ENCODE measurements at places on chromosomes 4 and X.

- no peak for DNase-seq
Observed at GRCh38 chr4:39626261-39626660, 12.4 kb downstream of the SMIM14 start.

- DNase-seq, result no peak
Observed at GRCh38 chr4:181688432-181688831, 554.8 kb upstream of the TENM3 start.

- no peak for DNase-seq
Observed at GRCh38 chr4:163523791-163524365, 29.4 kb downstream of the TMA16 start.

GRCh38 chr4:53790286-53790685 is 199.0 kb upstream of the LNX1 start:
- no peak for DNase-seq

DNA sequence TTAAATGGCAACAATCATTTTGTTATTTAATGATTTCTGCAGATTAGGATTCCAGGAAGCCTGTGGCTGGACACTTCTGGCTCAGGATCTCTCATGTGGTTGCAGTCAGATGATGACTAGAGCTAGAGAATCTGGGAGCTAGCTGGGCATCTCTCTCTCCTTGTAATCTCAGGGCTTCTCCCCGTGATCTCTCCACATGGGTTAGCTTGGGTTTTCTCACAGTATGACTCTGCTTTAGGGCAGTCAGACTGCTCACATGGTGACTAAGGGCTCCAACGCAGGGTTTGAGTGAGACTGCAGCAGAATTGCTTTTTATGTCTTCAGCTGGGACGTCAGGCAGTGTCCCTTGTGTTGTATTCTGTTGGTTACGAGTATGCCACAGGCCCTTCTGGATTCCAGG is 361.4 kb downstream of the CBLL2 start:
- no peak for DNase-seq

- DNase-seq, result no peak
Observed at GRCh38 chr4:8516061-8516573, 64.1 kb upstream of the GPR78 start.

DNA sequence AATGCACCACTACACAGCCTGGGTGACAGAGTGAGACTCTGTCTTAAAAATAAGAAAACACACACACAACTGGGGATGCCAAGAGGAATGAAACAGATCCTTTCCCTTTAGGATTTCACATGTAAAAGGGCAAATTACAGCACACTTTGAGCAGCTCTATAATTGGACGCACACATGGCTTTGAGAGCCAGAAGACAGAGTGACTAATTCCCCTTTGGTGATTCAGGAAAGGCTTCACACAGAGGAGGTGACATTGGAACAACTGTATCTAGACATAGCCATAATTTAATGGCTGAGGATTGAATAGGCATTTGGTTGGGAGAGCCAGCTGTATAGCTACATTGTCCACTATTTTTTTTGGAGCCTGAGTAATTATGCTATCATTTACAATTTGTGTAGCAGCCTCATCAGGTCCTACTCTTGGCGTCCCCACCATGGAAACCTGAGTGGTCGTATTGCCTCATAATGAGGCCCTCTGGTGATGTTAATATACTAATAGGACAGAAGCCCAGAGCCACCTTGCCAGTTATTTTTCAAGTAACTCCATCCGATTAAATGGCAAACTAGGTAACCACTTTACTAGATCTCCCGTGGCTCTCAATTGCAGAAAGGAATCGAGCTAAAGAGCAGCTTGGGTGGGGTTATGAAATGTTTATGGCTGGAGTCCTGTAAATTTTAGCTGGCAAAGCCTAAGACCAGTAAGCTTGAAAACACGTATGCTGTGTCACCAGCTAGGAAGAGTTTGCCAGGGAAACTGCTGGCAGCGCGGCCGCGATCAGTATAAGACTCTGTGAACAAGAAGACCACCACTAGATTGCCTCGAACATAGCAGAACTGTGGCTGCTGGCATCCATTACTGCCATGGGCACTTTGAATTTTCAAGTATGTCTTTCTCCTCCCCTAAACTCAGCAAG is 8.5 kb upstream of the PPEF1 start:
- no peak for DNase-seq

DNA sequence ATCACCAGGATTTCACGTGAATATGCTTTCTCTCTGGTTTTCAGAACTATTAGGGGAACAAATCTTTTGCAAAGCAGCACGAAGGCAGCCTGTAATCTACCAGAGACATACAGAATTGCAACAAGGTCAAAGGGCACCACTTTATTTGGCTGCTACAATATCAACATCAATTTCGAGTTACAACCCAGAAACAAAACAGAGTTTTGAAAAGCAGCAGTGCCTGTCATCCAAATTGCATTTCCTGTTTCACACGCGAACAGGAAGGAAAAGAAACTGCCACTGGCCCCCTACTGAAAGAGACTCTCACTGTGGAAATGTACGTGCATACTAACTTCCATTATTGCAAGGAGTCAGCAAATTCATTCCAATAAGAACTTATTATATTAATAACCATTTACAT is 17.1 kb upstream of the C1QTNF7 start:
- DNase-seq, result no peak

DNA sequence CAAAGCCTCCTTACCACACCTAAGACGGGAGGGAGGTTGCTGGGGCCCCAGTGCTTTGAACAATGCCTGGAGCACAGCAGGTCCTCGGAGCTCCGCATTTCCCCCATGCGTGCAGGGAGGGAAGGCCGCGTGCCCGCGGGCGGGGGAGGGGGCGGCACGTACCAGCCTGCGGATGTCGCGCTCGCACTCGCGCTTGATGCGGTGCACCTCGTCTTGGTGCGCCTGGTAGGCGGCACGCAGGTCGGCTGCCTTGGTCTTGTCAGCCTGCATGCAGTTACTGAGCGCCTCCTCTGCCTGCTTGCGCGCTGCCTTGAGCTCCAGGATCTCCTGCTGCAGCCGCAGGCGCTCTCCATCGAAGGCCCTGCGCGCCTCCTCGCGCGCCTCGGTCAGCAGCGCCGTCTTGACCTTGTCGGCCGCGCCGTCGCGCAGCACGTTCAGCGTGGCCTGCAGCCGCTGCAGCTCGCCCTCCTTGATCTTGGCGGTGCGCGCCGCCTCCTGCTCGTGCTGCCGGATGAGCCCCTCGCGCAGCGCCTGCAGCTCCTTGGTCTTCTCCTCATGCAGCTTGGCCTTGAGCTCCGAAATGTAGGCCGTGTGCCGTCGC is 87.2 kb upstream of the C4orf50 start:
- no peak for DNase-seq

DNA sequence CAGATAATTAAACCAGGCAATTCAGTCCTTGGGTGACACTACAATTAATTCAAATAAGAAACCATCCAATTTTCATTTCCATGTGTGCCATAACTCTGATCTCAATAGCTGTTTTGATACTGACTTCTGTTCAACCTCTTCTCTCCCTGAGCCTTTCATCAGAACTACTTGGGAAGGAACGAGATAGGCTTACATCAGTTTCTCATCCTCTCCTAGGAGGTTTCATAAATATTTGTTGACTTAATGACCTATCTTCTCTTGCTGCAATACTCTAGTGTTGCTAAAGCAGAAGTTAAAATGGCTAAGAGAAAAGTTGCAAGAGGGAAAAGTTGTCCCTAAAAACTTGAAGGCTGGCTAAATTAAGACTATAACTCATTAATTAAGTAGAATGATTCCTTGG is 41.8 kb downstream of the PRKG2 start:
- DNase-seq, result no peak

GRCh38 chr4:7034262-7035081 is 8.7 kb upstream of the TADA2B start:
- DNase-seq, result no peak

DNA sequence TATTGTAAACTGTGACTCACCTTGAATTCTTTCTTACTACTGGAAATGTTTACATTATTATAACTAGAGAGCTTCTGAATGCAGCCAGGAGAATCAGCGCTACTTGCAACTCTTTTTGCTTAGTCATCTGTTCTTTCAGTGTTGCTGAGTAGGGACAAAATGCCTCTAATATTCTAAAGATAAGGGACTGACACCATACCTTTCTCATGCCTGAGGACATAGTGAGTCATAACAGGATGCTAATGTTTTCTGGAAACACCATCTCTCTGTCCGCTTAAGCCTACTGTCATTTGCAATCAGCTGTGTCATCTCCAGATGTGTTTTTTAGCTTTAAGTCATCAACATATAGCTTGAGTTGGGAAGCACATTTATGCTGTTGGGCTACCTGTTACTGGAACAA is 108.3 kb downstream of the QRFPR start:
- no peak for DNase-seq

DNA sequence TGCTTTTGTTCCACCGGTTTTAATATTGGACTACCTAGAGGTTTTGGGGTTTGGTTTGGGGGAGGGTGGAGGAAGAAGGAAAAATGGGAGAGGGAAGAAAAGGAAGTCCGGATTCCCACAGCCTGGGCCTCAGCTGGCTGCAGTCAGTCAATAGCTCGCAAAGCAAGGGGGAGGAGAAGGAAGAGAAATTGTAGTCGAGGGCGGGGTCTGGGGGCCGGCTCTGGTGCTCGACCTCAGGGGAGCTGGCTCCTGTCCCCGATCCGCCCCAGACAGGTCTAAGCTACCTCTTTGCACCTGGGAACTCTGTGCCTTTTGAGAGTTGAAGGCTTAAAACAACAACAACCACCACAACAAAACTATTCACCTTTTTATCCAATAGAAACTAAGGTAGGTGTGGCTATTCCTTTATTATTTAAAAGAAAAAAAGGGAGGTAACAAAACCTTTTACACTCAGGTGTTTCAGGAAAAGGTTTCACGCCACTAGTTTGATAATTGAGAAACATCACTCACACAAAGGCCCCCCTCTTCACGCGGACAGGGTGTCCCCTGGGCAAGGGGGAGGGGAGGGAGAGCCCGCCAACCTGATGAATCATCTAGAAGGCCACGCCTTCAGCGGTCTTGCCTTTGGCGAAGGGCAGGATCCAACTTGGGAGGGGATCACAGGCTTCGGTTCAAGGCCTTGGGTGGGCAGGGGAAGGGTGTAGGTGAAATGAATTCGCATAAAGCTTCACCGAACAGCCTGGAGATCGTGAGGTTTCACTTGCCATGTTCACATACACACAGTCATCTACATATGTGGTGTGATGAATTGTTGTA is 1.6 kb upstream of the LNX1 start:
- peak; percentile 71 for DNase-seq

GRCh38 chr4:139050446-139050845 is 34.9 kb downstream of the NOCT start:
- DNase-seq, result no peak

GRCh38 chr4:16168710-16169388 is 57.4 kb downstream of the TAPT1 start:
- no peak for DNase-seq

DNA sequence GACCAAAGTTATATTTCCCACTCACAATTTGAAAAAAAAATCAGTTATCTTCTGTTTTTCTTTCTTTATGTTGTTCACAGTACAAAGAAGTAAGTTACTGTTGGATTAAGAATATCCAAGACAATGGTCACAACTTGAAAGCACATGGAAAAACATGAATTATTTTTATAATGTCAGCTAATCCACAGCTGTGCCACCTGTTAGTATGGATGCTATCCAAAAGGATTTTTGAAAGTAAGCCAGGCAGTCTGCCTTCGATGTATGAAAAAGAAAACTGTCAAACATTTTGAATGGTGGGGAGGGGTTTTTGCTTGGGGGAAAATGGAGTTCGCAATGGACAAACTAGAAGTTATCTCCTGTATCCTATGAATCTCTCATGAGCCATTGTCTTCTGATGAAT is 6.2 kb downstream of the GPM6A start:
- no peak for DNase-seq

GRCh38 chr4:160180211-160180610 is 1077.3 kb downstream of the RAPGEF2 start:
- no peak for DNase-seq

Measured in left hindlimb (tissue), 1 donor.